ENCODE measurements at places on chromosomes 13 and 19. TPM values are rescaled to one million over a fixed set of nuclear protein-coding genes. Genes with fewer than 3 reads are reported as not detected.

GRCh38 chr13:99119656-99120055 is 81.0 kb upstream of the UBAC2 start:
- no peaks in the 10 kb centered on the region for H3K4me1 ChIP-seq
- no peak for DNase-seq
- no peak overlapping the region for H3K4me3 ChIP-seq
- no peak overlapping the region for H3K27ac ChIP-seq
- no peaks in the 10 kb centered on the region for H3K36me3 ChIP-seq

WDR87 gene
- not detected for total RNA-seq

- peak; percentile 46 for DNase-seq
- H3K27ac ChIP-seq, result peak overlapping the region; percentile 93
- peaks cover 12% of the 10 kb centered on the region for H3K4me1 ChIP-seq
- H3K36me3 ChIP-seq, result 0 out of 3 replicates have a peak, but pooled peaks cover 7% of the 10 kb centered on the region
- H3K4me3 ChIP-seq, result peak overlapping the region; percentile 76
These were observed 1.3 kb downstream of the ZNF616 start for GRCh38 chr19:52138278-52138982.

IGSF23 gene
- total RNA-seq, result not detected

ZNF432 gene
- total RNA-seq, result 4.5 TPM

GRCh38 chr13:65036999-65037398 is 2193.1 kb downstream of the PCDH9 start:
- no peak for DNase-seq
- no peaks in the 10 kb centered on the region for H3K4me1 ChIP-seq
- no peak overlapping the region for H3K27ac ChIP-seq
- no peaks in the 10 kb centered on the region for H3K36me3 ChIP-seq
- H3K27me3 ChIP-seq, result no peaks in the 10 kb centered on the region

DNA sequence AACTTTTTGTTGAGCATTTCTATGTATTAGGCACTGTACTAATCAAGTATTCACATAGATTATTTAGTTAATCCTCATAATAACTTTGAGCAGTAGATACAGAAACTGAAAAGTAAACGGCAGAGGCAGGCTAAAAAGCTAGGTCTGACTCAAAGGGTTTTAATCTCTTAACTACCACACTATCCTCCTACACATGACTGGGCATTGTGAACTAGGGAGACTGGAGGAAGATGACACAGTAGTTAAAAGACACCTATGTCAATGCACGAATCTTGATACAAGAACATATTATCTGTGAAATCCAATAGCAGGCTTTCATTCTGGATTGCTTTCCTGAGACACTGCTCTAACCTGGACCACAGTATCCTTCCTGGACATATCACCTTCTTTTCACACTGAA is 36.3 kb downstream of the MICU2 start:
- no peak overlapping the region for H3K4me3 ChIP-seq
- peak; percentile 37 for DNase-seq
- peaks cover 39% of the 10 kb centered on the region for H3K4me1 ChIP-seq
- peaks cover 21% of the 10 kb centered on the region for H3K36me3 ChIP-seq
- H3K27me3 ChIP-seq, result no peaks in the 10 kb centered on the region

DNA sequence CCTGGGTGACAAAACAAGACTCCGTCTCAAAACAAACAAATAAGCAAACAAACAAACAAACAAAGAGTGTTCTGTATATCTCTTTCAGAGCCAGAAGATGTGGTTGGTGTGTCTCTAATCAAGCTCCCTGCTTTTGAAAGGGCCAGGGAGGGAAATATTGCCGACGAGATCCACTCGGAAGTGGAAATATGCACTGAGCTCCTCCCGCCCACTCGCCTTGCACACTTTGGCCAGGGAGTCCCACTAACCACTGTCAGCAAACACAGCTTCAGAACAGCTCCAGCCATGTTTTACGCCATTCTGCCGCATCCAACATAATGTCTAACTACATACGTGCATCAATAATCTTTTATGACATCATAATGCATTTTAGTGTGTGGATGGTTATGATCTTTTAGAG is 155.5 kb upstream of the VSTM2B start:
- H3K36me3 ChIP-seq, result no peaks in the 10 kb centered on the region
- peaks cover 25% of the 10 kb centered on the region for H3K27me3 ChIP-seq
- H3K4me3 ChIP-seq, result no peak overlapping the region

DNA sequence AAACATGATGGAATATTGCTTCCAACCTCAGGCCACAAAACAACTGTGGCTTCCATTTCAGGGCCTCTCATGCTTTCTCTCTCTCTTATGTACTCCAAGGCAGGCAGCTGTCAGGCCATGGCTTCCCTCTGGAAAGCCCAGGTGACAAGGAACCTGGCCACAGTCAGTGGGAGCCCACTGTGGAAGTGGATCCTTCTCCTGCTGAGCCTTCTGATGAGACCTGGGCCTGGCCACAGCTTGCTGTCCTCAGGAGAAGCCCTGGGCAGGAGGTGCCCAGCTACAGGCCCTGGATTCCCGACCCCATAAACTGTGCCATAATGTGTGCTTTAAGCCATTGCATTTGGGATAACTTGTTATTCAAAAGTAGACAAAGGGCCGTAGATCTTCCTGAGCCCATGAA is 71.2 kb downstream of the SPACA7 start:
- peaks cover 23% of the 10 kb centered on the region for H3K27me3 ChIP-seq
- H3K27ac ChIP-seq, result no peak overlapping the region
- no peaks in the 10 kb centered on the region for H3K36me3 ChIP-seq

- no peaks in the 10 kb centered on the region for H3K36me3 ChIP-seq
- H3K4me3 ChIP-seq, result no peak overlapping the region
- H3K27me3 ChIP-seq, result no peaks in the 10 kb centered on the region
- peaks cover 3% of the 10 kb centered on the region for H3K4me1 ChIP-seq
- no peak for DNase-seq
These were observed 9.4 kb upstream of the LRRC63 start for GRCh38 chr13:46202188-46202795.

GRCh38 chr19:49887665-49888509 is 8.8 kb downstream of the IL4I1 start:
- H3K4me1 ChIP-seq, result peaks cover 12% of the 10 kb centered on the region
- H3K4me3 ChIP-seq, result no peak overlapping the region
- H3K27me3 ChIP-seq, result no peaks in the 10 kb centered on the region
- no peak overlapping the region for H3K27ac ChIP-seq
- DNase-seq, result no peak

IQCN gene
- total RNA-seq, result 0.16 TPM

DNA sequence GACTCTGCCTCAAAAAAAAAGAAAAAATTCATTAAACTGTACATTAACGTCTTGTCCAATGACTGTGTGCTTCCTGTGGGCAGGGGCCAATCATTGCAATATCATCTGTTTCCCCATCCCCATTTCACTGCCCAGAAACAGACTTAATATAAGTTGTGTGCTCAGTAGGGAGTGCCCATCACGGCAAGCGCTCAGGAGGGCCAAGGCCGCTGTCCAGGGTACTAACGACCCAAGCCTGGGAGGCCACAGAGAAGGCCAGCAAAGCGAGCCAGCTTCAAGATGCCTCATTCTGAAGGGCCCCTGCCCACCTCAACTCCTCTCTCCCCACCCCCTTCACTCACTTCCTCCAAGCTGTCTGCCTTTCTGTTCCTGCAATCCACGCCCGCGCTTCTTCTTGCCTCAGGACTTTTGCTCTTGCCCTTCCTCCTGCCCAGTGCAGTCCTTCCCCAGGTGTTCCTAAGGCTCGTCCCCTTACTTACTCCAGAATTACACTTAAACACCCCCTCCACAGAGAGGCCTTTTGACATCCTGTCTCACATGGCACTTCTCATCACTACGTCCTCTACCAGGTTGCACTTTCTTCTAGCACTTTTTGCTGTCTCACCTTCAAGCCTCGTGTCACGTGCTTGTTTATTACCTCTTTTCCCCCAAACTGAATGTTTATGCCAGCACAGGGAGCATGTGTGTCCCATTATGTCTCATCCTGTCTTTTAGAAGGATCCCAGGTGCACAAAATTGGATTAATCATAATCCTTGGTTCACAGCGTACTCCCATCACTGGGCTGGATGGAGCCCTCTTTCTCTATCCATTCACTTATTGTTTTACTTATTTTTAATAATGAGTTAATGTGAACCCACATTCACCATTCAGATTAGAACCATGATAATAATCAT is 11.3 kb upstream of the POU2F2 start:
- H3K4me3 ChIP-seq, result no peak overlapping the region
- no peak overlapping the region for H3K27ac ChIP-seq
- H3K4me1 ChIP-seq, result no peaks in the 10 kb centered on the region
- peak; percentile 43 for DNase-seq

DNA sequence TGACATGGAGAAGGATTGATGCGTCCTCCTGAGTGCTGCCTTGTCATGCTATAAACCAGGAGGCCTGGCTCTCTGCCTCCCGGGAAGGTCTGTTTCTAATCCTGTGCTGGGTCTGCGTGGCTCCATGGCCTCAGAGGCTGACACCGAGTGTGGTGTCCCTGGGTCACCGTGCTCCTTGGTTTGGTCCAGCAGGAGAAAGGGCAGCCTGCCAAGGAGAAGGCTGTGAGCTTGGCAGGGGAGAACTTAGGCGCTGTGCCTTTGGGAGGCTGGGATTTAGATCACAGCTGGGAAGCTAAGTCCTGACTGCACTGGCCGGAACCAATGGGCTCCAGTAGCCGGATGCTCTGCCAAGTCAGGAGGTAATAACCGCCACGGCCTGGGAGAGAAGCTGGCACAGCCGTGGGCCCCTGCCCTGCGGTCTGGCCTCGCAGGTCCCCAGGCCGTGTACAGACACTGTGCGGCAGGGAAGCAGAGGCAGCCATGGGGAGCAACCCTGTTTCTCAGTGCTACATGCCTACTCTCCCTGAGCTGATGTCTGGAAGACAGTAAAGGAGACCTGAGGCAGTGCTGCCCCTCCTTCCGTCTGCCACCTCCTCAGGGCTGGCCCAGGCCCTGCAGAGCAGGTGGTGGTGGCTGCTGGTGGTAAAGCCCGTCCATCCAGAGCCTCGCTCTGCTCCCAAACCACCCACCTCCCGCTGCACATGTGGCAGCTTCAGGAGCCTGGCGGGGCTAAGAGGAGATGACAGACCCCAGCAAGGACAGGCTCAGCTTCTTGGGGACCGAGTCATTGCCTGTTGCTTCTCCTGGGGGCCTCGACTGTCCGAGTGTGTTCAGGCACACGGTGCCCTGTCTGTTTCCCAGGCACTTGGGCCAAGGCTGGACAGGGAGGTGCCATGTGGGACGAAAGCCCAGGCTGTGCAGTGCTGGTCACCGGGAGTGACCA is 44.9 kb downstream of the C13orf46 start:
- no peak overlapping the region for H3K4me3 ChIP-seq
- peaks cover 3% of the 10 kb centered on the region for H3K4me1 ChIP-seq
- no peak overlapping the region for H3K27ac ChIP-seq

DNA sequence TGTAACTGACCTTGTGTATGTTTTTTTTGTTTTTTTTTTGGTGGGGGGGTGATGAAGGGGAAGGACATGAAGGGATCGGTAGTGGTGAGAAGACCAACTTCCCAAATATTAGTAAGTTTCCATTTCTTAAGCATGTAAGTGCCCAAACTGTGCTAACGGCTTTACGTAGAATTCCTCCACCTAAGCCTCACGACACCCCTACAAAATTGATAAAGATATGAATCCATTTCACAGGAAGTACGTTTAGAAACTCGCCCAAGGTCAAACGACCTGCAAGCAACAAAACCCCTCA is 649 bp downstream of the UQCRFS1 start:
- peak overlapping the region; percentile 65 for H3K4me3 ChIP-seq
- H3K4me1 ChIP-seq, result peaks cover 3% of the 10 kb centered on the region
- DNase-seq, result peak; percentile 17
- peaks cover 38% of the 10 kb centered on the region for H3K36me3 ChIP-seq
- H3K27me3 ChIP-seq, result peaks cover 7% of the 10 kb centered on the region
- H3K27ac ChIP-seq, result peak overlapping the region; percentile 95

DAND5 gene
- total RNA-seq, result 0.74 TPM

Data from K562 (cell line).